NCI-H748 treated with DMSO at 0.1 percent for 48 hours (cell line): ENCODE measurements at places on chromosomes 5 and 9.

DNA sequence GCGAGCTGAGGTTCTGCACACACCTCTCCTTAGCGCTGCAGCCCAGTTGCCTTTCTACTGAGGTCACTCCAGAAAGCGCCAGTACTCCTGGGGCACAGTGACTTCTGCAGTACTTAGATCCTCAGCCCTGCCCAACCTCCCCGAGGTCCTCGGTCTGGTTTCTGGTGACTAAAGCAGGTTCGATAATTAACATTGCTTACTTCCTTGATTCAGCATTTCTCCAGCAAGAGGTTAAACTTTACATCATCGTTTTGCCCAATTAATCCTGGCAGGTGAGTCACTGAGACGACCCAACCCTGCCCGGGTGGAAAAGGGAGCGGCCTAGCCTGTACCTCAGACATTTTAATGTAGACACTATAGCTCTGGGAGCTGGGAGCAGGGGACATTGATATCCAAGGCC, 77.6 kb downstream of the PLAC8L1 start:
- DNase-seq, result no peak

DNA sequence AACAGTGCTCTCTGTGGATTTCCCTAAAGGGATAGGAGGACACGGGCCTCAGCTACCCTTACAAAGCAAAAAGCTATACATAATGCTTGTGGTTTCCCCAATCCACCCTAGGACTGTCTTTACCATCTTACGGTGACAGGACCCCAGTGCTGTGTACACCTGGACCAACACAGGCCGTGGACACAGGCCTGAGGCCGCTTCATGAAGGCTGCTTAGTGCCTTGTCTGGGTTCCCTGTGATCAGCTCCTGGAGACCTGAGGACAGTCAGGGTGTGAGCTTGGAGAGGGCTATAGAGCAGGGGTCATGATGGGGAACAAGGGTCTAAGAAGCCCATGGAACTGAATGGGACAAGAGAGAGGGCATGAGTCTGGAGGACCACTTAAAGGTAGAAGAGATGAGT, 2.9 kb downstream of the FANCG start:
- DNase-seq, result no peak

DNA sequence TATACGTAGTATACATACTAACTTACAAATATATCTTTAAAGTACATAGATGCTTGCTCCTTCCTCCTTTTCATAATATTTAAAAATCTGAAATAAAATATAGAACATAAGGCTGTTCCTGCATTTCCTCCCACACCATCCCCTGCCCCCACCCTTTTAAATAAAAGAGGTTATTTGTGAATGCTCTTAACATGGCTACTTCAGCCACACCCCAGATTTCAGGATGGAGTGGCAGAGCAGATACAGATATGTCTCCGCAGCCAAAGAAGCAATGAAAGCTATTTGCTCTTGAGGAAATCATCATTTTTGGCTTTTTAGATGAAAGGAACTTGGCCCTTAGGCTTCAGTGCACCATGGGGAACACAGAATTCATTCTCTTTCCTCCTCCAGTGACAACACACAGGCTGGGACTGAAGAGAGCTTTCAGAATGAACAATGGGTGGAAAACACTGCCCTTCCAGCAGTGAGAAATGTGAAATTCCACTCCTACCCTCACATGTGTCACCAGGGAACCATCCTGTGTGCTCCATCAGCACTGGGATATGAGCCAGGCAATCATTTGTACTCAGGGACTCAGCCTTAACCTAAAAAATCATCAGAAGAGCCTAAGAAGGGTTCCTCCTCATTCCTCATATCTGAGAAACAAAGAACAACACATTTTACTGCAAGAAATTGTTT, 134.3 kb downstream of the PPP2R2B start:
- no peak for DNase-seq

DNA sequence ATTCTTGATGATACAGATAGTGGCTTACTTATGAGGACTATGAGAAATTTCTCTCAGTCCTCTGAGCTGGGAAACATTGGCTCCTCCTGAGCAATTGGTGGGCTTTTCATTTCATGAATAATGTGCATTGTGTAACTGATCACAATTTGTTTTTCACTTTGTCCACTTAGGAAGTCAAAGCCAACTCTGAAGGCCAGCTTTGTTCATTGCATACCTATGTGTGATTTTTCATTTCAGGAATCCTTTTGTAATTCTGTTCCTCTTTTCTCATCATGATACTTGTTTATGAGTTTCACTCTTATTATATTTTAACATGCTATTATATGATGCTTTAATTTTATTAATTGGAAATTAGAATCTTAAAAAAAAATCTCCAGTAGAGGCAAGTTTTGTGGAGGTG, 483.0 kb downstream of the EBF1 start:
- DNase-seq, result no peak

DNA sequence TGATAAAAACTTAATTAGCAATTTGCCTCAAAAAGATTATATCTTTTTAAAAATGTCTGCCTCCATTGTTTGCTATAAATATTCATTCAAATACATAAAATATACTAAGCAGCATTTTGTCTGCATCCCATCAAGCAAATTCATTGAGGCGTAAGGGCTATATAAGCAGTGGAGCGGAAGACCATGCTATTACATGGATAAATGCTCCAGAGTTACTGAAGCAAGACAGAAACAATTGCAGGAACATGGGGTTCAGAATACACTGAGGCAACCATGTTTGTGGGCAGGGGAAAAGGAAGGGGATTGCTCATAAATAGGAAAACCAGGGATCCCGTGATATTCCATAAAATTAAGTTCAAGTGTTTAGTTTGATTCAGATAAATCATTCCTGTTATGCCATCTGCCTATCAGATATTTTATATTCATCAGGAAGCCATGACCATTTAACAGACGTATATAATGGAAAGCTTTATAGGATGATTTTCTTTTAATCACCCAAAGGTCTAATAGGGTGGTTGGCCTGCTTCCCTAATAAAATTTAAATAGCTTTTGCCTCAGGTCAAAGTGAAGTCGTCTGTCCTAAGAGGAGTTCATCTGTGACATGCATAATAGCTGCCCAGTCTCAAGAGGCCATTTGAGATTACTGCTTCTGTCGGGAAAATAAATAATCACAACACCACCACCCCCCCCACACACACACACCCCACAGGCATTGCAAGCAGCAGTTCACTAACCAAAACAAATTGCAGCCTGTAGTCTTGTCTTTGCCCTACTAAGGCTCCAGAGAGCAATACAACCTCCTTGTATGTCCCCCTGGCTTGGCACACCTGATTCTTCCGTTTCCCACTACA, 105.2 kb downstream of the RASEF start:
- peak; percentile 14 for DNase-seq

GRCh38 chr9:134955801-134956200, 38.1 kb upstream of the FCN1 start:
- DNase-seq, result no peak

DNA sequence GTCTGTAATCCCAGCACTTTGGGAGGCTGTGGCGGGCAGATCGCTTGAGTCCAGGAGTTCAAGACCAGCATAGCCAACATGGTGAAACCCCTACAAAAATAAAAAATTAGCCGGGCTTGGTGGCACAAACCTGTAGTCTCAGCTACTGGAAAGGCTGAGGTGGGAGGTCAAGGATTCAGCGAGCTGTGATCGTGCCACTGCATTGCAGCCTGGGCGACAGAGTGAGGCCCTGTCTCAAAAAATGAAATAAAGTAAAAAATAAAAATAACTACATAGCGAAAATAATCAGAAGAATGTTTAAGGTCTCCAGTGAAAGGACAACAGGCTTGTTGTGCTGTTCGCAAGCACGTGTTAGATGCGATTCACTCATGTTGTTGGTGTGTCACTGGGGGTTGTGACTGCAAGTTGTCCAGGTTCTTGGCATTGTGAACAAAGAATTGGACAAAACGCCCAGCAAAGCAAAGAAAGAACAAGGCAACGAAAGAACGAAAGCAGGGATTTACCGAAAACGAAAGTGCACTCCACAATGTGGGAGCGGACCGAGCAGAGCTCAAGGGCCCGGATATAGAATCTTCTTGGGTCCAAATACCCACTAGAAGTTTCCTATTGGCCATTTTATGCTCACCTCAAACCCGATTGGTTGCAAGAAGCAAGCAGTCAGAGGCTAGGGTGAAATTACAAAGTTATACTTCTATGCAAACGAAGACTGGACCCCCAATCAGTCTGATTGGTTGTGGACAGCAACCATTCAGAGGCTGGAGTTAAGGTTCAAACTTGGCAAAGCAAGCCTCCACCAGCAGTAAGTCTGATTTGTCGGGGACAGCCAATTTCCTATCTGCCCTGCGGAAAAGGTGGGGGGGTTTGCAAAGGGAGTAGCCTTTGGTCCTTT, 844 bp upstream of the MCCC2 start:
- DNase-seq, result peak; percentile 57

- DNase-seq, result peak; percentile 25
Measured at GRCh38 chr5:32222723-32223470, 48.8 kb upstream of the GOLPH3 start.

DNA sequence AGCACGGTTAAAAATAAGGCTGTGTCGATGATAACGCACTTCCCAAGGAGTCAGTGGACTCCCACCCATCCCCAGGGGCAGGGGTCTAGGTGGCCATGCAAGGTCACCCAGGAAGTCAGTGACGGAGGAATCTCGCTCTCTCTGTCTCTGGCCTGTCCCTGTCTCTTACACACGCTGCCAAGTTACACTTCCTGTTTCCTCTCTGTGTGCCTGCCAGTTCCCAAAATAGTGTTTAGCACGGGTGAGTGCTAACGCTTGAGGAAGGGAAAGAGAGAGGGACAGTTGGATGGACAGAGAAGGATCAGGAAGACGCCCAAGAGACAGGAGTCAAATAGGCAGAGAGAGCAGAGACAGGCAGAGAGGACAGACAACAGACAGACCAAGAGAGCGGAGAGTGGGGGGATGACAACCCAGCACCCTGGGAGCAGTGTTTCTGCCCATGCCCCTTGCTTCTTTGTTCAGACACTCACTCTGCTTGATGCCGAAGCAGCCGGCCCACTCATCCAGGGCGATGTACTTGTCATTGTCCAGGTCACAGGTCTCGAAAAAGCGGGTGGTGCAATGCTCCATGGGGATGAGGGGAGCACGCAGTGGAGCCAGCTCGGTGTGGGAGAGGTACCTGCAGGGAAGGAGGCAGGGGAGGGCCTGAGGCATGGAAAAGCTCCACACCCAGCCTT, 23.0 kb downstream of the SPARC start:
- no peak for DNase-seq

GRCh38 chr5:133754575-133755169, 142.3 kb upstream of the FSTL4 start:
- no peak for DNase-seq

- DNase-seq, result peak; percentile 57
Measured at GRCh38 chr9:138022121-138022741, 144.6 kb downstream of the CACNA1B start.

DNA sequence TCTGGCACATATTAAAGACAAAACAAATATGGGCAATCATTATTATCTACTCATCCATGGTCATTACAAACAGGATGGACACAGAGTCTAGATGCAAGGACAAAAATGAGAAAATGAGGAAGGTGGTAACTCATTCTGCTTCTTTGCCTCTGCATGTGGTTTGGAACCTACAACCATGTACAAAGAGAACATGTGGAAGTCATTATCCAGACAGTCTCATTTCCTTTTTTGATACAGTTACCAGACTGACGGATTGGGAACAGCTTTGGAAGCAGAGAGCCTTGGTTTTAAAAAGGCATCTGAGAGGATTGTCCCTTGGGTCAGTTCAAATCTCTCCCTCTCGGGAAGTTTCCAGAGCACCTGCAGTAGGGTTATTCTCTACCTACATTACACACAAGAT, 433.4 kb upstream of the TNC start:
- DNase-seq, result no peak
